ENCODE measurements at places on chromosomes 2 and 18.
A peak's percentile ranks its signal among the peaks of the same experiment; 100 is the strongest.

GRCh38 chr2:105934467-105934866 is 189.8 kb downstream of the NCK2 start:
- DNase-seq, result peak; percentile 27

GRCh38 chr2:204051476-204051875 is 114.9 kb downstream of the ICOS start:
- no peak for DNase-seq

DNA sequence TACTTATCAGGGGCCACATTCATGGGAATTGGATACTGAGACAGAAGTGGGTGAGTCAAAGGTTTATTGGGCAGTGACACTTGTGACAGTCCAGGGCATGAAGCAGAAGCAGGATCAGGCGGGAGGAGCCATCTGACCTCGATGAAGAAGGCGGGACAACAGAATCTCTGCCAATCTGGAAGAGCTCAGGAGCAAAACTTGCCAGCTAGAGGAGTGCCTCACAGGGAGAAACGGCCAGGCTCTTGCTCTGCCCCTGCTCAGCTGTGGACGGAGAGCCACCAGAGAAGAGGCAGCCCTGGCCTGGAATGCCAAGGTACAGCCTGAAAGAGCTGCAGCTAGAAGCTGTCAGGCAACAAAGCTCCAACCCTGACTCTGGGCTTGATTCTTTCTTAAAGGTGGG is 16.9 kb downstream of the DAW1 start:
- no peak for DNase-seq

DNA sequence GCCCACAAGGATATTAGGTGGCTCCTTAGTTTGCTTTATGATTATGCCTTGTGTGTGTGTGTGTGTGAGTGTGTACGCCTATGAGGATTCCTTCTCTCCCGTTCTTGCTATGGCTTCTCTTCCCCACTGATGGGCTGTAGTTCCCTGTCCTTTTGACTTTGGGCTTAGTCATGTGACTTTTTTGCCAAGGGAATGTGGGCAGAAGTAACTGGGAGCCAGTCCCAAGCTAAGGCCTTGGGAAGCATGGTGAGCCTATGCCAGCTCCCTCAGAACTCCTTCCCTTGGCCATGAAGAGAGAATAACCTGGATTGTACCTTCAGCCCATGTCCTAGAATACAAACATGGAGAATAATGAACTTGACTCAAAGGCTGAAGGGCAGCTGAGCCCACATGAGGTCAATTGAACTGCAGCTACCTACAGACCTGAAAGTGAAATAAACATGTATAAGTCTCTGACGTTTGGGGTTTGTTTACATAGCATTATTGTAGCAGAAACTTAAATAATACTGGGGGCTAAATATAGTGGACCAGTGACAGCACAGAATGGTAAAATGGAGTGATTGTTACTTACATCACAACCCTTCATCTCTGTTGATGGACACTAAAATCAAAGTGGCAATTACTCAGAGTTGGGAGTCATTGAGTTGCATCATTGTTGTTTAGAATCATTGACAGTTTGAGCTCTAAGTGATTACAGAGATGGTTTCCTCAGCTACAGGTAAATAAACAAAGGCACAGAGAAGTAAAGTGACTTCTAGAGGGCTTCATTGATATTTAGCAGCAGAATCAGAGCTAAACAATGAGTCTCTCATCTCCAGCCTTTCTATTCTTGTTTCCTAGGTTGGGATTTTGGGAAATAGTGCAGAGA is 15.3 kb upstream of the IL36G start:
- no peak for DNase-seq

DNA sequence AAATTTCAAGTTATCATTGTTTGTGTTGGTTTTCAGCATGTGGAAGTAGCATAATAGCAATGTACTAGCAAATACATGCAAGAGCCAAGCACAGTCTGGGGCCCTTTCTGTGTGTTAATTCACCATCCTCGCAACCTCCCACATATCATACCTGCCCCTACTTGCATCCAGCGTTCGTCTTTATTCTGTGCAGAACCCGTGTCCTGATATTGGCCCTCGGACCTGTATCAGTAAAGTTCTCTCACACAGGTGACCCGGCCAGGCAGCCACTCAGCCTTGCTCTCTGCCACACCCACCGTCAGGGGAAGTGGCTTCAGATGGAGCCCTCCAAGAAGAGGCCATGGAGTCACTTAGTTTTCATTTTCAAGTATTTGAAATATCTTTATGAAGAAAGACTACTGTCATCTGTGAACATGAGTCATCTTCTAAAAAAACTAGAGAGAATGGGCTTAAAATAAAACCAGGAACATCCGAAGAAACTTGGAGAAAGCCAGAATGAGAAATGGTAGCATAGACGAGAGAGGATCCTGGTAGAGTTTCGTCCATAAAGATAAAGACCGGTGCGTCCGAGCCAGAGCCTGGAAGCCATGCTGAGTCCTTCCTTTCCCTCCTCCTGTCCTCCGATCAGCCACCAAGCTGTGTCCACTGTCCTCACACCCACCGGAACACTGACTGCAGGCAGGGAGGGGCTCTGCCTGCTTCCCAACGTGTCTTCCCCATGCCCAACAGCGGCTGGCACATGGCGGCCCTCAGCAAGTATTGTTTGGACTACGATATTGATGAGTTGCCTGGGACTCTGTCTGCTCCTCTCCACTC is 57.3 kb upstream of the RPL31 start:
- no peak for DNase-seq

GRCh38 chr2:46313063-46313462 is 15.9 kb downstream of the EPAS1 start:
- no peak for DNase-seq

- DNase-seq, result no peak
These were observed 45.1 kb downstream of the RPL31 start for GRCh38 chr2:101047075-101047766.

DNA sequence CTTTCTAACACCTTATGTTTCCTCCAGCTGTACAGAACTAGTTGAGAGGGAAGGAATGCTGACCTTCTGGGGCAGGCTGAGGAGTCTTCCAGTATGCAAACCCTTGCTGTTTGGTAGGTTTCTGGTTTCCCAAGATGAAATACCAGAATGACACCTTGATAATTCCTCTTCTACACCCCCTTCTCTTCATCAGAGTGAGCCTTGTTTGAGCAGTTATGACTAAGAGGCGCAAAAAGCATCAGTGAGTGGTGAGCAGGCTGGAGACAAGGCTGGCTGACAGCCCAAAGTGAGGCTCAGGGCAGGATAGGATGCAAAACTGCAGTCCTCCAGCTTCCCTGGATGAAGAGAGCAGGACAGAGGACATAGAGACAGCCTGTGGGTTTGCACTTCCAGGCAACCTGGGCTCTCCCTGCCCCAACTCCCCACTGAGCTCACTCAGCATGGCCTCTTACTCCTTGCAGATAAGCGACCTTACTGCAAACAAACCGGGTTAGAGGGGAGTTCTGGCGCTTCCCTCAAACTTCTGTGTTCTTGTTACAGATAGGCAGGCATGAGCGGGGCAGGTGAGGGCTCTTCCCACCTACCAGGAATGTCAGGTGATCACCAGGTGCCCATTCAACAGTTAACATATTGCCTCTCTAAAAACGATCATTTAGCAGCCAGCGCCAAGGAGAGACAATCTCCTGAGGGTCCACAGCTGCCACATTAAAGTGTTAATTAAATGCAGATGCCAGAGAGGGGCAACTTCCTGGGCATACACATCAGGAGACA is 5.4 kb downstream of the MPPE1 start:
- DNase-seq, result no peak

- DNase-seq, result peak; percentile 35
These were observed 163.5 kb upstream of the CXCR4 start for GRCh38 chr2:136281281-136282114.

DNA sequence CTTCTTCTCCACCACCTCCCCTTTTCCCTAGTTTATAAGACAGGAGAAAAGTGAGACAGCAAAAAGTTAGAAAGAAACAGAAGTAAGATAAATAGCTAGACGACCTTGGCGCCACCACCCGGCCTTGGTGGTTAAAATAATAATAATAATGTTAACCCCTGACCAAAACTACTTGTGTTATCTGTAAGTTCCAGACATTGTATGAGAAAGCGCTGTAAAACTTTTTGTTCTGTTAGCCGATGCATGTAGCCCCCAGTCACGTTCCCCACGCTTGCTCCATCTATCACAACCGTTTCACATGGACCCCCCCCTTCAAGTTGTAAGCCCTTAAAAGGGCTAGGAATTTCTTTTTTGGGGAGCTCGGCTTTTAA is 1.5 kb upstream of the BUB1 start:
- no peak for DNase-seq

DNA sequence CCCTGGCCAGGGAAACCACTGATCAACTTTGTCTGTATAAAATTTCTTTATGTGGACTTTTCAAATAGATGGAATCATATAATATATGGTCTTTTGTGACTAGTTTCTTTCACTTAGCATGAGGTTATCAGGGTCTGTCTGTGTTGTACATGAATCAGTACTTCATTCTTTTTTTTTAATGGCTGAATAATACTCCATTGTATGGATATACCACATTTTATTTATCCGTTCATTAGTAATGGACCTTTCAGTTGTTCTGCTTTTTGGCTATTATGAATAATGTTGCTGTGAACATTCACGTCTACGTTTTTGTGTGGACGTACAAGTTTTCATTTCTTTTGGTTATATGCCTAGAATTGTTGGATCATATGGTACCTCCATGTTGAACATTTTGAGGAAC is 69.1 kb upstream of the GAREM2 start:
- no peak for DNase-seq

- no peak for DNase-seq
These were observed 420.9 kb upstream of the KCNH7 start for GRCh38 chr2:163259489-163259888.

GRCh38 chr18:68780802-68781635 is 16.9 kb upstream of the CCDC102B start:
- DNase-seq, result no peak

DNA sequence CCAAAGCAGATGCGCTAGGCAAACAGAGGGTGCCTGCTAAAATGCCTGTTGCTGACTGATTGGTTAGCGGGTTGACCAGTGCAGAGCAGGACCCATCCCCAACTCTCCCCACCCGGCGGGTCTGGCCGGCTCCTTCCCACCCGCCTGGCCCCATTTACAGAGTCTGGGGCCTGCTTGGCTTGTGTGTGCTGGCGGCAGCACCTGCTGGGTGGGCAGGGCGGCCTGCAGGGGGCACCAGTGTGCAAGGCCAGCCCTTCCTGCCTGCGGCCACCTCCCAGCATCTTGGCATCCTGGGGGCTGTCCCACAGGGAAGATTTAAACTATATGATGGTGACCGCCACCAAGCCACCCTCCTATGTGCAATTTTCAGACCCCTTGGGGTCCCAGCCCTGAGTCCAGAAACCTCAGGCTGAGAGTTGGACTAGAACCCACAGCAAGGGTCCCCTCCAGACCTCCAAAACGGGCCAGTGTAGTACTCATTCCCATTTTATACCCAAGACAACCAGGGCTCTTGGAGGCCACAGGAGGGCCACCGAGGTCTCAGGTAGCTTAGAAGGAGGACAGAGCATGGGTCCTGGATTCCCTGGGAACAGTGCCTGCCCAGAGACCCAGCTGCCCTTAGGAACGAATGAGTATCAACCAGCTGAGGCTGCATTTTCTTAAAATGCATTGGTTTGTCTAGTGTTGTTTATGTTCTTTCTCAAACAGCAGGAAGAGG is 173.6 kb downstream of the SMAD7 start:
- peak; percentile 69 for DNase-seq

GRCh38 chr2:54088719-54089118 is 26.7 kb upstream of the ACYP2 start:
- DNase-seq, result no peak

GRCh38 chr18:63539904-63540510 is 2.2 kb upstream of the SERPINB12 start:
- no peak for DNase-seq

DNA sequence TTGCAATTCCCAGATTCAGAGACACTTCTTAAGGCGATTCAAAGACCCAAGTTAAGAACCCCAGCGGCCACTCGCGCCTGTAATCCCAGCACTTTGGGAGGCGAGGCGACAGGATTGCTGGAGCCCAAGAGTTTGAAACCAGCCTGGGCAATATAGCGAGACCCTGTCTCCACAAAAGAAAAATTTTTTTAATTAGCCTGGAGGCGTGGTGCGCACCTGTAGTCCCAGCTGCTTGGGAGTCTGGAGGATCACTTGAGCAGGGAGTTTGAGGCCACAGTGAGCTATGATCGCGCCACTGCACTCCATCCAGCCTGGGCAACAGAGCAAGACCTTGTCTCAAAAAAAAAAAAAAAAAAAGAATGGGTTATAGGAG is 585 bp upstream of the ANAPC1 start:
- no peak for DNase-seq

- DNase-seq, result no peak
These were observed 843.6 kb downstream of the SUCLG1 start for GRCh38 chr2:83615511-83615910.

GRCh38 chr2:217833439-217833838 is 169.4 kb downstream of the TNS1 start:
- no peak for DNase-seq

GRCh38 chr2:9251154-9252001 is 44.8 kb downstream of the ASAP2 start:
- DNase-seq, result no peak

Data from stimulated activated CD4-positive, alpha-beta T cell treated with anti-CD3 and anti-CD28 coated beads, Interleukin-4, amount 100 ng/mL, for 4 hours (primary cell).